ENCODE measurements at places on chromosomes 16 and 17. TPM values are rescaled to one million over a fixed set of nuclear protein-coding genes. Genes with fewer than 3 reads are reported as not detected.

MYOCD gene
- 3.5 TPM for total RNA-seq

TBC1D3I gene
- total RNA-seq, result not detected

RNFT1 gene
- 15.4 TPM for total RNA-seq

MT4 gene
- not detected for total RNA-seq

BICDL2 gene
- total RNA-seq, result 0.13 TPM

SLC6A2 gene
- not detected for total RNA-seq

TBC1D3G gene
- not detected for total RNA-seq

TERB1 gene
- 0.13 TPM for total RNA-seq

BRCA1 gene
- 25.8 TPM for total RNA-seq

ARSG gene
- total RNA-seq, result 5.8 TPM

ZFPM1 gene
- 1.7 TPM for total RNA-seq

SLC13A2 gene
- not detected for total RNA-seq

GDE1 gene
- total RNA-seq, result 66.7 TPM

KRT36 gene
- not detected for total RNA-seq

OR3A3 gene
- total RNA-seq, result not detected

PRSS21 gene
- not detected for total RNA-seq

TMEM235 gene
- total RNA-seq, result not detected

CDK12 gene
- total RNA-seq, result 22.7 TPM

ODAD4 gene
- 0.79 TPM for total RNA-seq

TPSB2 gene
- not detected for total RNA-seq

PRSS33 gene
- total RNA-seq, result not detected

CSH2 gene
- total RNA-seq, result not detected

KRT32 gene
- total RNA-seq, result not detected

GRB7 gene
- 1.5 TPM for total RNA-seq

KRTAP4-9 gene
- total RNA-seq, result not detected

MRPL45 gene
- 19.4 TPM for total RNA-seq

CDRT15 gene
- not detected for total RNA-seq

PYDC1 gene
- not detected for total RNA-seq

SYT17 gene
- total RNA-seq, result 0.26 TPM

SEC14L1 gene
- 36.1 TPM for total RNA-seq

SCN4A gene
- 0.12 TPM for total RNA-seq

DNAI2 gene
- total RNA-seq, result not detected

CDK3 gene
- 0.92 TPM for total RNA-seq

HSPB9 gene
- total RNA-seq, result not detected

SEPTIN12 gene
- total RNA-seq, result not detected

AGRP gene
- total RNA-seq, result not detected

MT1F gene
- total RNA-seq, result 0.79 TPM

RPRML gene
- total RNA-seq, result not detected

CLDN7 gene
- 3.5 TPM for total RNA-seq

ARL6IP1 gene
- 325 TPM for total RNA-seq

P2RX5 gene
- 1.5 TPM for total RNA-seq

ENO3 gene
- 4.5 TPM for total RNA-seq

C16orf46 gene
- 0.06 TPM for total RNA-seq

FOXL1 gene
- total RNA-seq, result 31.0 TPM

CHCT1 gene
- total RNA-seq, result 0.19 TPM

MYH2 gene
- total RNA-seq, result not detected

SCIMP gene
- total RNA-seq, result not detected

MMD gene
- total RNA-seq, result 4.0 TPM

SMIM36 gene
- total RNA-seq, result not detected

GFER gene
- total RNA-seq, result 11.2 TPM

PRSS22 gene
- not detected for total RNA-seq

EFCAB5 gene
- total RNA-seq, result 0.19 TPM

IL21R gene
- 0.79 TPM for total RNA-seq

KRTAP2-2 gene
- total RNA-seq, result not detected

DHX58 gene
- total RNA-seq, result 10.3 TPM

Measured in aortic smooth muscle cell (primary cell).